ENCODE measurements at places on chromosomes 12 and 14.

GRCh38 chr12:101172316-101172715 is 37.7 kb downstream of the SLC5A8 start:
- peak; percentile 45 for DNase-seq

DNA sequence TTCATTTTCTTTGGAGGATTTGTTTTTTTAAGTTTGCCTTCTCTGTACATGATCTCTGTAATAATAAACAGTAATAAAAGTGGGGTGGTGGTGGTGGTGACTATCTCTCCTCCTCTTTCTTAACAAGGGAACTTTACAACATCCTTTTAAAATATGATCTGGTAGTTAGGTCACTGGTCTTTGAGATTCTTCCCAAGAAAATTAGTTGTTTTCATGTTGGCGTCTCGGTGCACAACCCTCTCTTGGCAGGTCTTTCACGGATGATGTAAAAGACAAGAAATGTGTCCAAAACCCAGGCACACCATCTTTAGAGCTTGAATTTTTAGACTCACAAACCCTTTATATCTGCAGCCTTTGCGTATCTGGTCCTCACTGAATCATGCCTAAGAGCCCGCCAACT is 488.5 kb upstream of the TBX3 start:
- no peak for DNase-seq

DNA sequence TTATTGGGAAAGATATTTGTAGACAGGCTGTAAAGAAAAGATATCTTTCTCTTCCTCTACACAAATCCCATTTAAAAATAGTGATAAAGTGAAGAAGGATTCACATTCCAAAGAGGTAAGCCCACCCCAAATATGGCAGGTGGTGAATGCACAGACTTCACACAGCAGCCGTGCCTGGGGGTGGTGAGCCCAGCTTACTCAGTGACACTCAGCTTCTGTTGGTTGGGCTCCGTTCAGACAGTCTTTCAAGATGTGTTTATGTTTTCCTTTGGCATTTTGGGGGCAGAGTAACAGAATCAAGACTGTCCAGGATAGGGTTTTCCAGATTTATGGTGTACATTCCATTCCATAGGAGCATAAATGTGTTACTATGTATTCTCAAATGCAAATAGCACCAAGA is 4.1 kb upstream of the COL2A1 start:
- DNase-seq, result no peak

- DNase-seq, result no peak
Observed at GRCh38 chr12:116216022-116216756, 61.3 kb downstream of the MED13L start.

DNA sequence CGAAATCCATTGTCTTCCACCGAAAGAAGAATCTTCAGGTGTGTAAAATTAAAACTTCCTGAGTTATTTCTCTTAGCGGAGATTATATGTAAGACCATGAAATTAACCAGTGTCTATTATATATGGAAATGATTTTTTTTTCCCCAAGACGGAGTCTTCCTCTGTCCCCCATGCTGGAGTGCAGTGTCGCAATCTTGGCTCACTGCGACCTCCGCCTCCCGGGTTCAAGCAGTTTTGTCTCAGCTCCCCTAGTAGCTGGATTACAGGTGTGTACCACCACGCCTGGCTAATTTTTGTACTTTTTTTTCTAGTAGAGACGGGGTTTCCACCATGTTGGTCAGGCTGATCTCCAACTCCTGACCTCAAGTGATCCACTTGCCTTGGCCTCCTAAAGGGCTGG is 2.8 kb downstream of the RAN start:
- DNase-seq, result no peak

DNA sequence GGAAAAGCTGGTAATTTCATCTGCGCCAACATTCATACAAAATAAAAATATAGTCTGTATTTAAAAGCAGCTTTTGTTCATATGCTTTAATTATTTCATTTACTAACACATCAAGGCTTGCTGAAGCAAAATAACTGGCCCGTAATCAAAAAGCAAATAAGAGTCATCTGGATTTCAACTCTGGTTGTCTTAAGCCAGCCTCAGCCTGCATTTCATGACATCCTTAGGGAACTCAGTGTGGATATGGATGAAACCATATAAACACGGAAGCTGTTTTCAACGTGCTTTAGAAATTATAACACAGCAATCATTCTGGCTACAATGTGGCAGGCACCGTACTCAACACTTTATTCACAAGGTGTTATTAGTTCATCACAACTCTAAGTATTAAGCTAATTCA is 852 bp downstream of the COX16 start:
- DNase-seq, result no peak

GRCh38 chr12:107411792-107412535 is 273.6 kb upstream of the PWP1 start:
- no peak for DNase-seq

DNA sequence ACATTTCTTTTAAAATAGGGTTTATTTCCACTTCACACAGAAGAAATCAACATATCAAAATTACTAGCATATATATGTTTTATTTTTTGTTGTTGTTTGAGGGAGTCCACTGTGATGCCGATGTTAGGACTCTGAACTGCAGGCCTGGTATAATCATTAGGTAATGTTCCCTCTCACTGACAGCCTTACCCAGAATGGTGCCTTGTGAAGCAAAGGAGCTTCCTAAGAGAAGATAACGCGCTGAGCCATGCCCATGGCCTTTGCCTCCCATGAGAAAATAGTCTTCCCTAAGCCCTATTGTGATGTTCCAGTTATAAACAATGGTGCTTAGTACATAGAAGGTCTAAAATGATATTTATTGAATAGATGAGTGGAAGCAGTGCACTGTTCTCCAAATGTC is 12.0 kb downstream of the GNG2 start:
- DNase-seq, result peak; percentile 88

DNA sequence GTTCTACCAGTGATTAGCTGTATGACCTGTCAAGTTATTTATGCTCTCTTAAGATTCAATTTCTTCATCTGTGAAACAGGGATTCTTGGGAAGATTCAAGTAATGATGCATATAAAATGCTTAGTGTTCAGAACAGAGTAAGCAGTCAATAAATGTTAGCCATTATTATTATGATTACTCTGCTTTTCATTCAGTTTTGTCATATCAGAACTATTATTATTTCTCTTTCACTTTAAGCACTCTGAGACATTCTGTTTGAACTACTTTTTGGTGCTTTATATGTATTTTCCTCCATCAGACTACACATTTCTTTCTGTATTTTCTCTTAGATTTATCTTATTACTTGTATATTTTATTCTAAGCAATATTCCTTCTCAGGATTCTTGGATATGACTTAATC is 81.2 kb downstream of the CFAP54 start:
- DNase-seq, result no peak

- no peak for DNase-seq
Observed at GRCh38 chr14:70180718-70181117, 8.0 kb downstream of the SLC8A3 start.

- peak; percentile 80 for DNase-seq
Observed at GRCh38 chr14:56482310-56482911, 97.2 kb upstream of the TMEM260 start.

GRCh38 chr14:100723830-100724437 is 2.8 kb upstream of the DLK1 start:
- DNase-seq, result no peak

DNA sequence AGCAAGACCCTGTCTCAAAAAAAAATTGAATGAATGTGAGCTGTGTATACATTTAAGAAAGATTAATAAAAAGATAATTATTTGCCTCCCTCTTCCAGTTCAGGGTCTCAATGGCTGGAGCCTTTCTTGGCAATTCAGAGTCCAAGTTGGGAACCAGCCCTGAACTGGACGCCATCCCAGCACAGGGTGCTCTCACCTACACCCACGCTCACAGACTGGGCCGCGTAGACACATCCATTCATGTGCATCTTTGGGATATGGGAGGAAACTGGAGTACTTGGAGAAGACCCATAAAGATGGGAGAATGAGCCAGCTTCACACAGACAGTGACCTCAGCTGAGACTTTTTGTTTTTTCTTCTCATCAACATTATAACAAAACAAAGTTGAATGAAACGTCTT is 6.5 kb downstream of the MAPK1IP1L start:
- DNase-seq, result no peak

DNA sequence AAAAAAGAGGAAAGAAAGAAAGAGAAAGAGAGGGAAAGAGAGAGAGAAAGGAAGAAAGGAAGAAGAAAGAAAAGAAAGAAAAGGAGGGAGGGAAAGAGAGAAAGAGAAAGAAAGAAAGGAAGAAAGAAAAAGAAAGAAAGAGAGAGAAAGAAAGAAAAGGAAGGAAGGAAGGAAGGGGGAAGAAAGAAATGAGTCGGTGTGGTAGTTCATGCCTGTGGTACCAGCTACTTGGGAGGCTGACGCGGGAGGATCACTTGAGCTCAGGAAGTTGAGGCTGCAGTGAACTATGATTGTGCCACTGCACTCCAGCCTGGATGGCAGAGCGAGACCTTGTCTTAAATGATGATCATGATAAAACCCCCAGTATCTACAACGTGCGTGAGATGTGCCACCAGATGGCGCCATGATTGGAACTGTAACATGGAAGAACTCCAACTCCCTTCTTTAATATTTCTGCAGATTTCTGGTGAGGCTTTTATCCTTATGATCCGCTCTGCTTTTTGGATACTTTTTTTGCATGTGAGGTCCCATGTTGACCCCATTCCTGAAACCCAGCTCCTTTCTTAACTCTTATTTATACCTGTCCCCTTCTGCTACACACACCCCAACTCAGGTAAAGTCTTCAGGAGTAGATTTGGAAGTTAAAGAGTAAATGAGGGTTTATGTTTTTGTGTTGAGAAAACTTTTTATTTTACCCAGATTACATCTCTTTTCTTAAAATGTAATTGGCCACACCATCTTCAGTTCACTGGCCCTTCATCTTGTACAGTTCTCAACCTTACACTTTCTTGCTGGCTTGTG is 25.6 kb downstream of the RNASE10 start:
- peak; percentile 77 for DNase-seq

- DNase-seq, result peak; percentile 92
Observed at GRCh38 chr12:124568431-124569374, 1.3 kb upstream of the NCOR2 start.

- no peak for DNase-seq
Observed at GRCh38 chr14:102949062-102949800, 26.8 kb downstream of the AMN start.

DNA sequence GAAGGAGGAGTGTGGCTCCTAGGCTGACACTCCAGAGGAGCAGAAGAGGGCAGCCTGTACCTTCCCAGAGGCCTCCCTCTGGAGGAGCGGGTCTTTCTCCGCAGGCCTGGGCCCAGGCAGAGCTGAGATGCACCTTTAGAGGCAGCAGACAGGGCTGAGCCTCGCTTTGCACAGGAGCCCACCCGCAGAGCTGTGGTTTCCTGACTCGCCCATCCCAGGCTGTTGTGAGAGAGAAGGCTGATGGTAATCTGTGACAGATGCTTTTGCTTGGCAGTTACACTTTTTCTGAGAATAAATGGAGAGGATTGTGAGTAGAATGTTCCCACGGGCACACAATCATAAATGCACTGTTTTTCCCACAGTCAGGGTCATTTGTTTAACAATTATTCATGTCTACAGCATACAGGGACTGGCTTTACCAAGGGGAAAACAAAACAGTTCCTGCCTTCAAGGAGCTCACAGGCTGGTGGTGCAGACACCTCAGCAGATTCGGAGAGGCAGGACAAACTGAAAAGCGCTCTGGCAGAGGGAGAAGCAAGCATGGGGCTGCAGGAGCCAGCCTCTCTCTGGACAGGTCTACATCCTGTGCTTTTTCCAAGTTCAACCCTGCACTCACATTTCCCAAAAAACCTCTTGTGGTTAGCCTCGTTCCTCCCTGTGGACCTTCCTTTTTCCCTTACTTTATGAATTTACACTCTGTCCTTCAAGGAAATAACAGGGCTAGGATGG is 13.9 kb downstream of the EVL start:
- peak; percentile 64 for DNase-seq
